Stimulated activated CD8-positive, alpha-beta memory T cell treated with anti-CD3 and anti-CD28 coated beads, Interleukin-4, amount 100 ng/mL, for 1 hour (primary cell): ENCODE measurements at places on chromosomes 1 and 21.

GRCh38 chr1:51317798-51318197 is 12.6 kb downstream of the TTC39A start:
- DNase-seq, result no peak

DNA sequence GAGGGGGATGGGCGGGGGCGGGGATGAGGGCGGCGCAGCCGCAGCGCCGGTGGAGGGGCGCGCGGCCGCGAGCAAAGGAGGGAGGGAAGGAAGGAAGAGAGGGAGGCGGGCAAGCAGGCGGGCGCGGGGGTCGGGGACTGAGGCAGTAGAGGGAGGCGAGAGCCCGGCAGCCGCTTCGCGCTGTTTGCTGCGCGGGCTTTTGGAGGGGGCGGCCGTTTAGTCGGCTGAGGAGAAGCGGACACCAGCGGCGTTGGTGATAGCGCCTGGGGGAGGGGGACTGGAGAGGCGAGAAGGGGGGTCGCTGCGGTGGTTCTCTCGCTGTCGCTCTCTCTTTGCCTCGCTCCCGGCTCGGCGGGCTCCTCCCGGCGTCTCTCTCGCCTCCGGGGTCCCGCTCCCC is at the start of gene HS2ST1:
HS2ST1 (plus strand) TSS at position 35 of the 397 bp plus-strand sequence.
- DNase-seq, result no peak

DNA sequence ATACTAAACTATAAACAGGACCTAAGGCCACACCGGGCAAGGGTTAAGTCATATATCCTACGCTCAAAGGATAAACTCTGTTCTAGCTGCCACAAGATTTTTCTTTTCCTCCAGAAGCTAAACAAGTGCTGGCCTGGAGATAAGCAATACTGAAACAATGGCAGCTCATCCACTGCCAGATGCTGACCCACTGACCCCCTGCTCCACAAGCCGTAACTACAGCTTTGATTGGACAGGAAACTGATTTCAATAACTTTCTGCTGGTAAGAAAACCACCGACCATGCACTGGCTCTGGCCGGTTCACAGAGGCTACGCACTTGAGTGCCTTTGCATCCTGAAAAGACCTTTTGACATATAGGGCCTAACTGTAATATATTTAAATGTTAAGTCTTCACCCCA is 51.3 kb upstream of the PLA2G2C start:
- no peak for DNase-seq

GRCh38 chr1:47562799-47563198 is 125.0 kb downstream of the FOXD2 start:
- no peak for DNase-seq

- DNase-seq, result no peak
Measured at GRCh38 chr1:36306210-36306901, at the start of gene SH3D21. TSS of gene SH3D21 (plus strand) at chr1:36306368. CDS start at chr1:36306421, 53 bp downstream.
